ENCODE measurements at places on chromosomes 2 and 18.
A peak's percentile ranks its signal among the peaks of the same experiment; 100 is the strongest.

GRCh38 chr2:207692206-207693065 lies 19.0 kb upstream of the CCNYL1 start:
- DNase-seq: peak; percentile 43

- no peak for DNase-seq
Measured at GRCh38 chr18:8820396-8821082, 115.2 kb downstream of the MTCL1 start.

- DNase-seq: no peak
Measured at GRCh38 chr2:226813148-226813701, 13.6 kb upstream of the IRS1 start.

GRCh38 chr18:29161429-29161828 lies 984.5 kb upstream of the CDH2 start:
- DNase-seq: no peak

DNA sequence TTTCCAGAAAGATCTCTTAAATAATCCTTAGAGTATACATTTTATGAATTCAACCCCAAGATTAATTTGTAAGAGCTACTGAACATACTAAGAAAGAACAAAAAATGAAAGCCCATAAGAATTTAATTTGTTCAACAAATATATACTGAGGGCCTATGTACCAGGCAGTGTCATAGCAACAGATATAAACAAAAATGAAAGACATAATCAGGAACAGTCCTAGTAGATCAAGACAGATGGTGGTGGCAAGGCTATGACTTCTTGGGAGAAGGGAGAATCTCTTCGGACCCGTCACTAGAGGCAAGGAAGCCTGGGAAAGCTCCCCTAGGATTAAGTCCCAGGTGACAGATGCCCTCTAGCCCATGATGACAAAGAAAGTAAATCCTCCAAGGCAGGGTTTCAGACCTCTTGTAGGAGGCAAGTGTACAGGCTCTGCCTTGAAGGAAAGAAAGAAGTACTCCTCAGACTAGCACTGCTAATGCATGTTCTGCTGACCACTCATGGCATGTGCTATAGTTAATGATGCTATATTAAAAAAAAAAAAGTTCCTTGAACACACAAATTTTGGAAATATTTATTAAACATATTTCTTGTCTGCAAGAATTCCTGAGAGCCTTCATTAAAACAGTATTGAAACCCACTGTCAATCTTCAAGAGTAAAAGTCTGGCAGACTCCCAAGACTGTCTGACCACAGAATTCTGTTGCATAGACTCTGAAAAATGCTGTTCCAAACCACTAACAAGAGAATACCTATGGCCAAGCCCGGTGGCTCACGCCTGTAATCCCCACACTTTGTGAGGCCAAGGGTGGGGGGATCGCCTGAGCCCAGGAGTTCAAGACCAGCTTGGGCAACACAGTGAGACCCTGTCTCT lies 31.5 kb downstream of the NOL10 start:
- no peak for DNase-seq

DNA sequence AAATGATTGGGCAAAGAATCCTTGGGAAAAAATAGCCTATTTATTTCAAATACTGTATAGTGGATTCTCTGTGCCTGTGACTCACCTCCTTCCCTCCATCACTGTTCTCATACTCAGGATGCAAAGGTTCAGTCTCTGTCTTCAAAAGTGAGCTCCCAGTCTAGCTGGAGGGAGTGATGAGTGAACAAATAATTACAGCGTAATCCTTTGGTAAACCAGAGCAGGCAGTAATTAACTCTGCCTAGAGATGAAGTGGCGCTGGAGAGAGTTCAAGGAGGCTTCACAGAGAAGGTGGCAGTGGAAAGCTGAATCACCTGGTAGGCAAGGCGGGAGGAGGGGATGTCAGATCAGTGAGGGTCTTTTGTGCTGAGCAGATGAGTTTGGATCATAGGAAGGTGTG lies 6.5 kb downstream of the DGUOK start:
- no peak for DNase-seq

GRCh38 chr2:217691920-217692666 lies 310.7 kb downstream of the TNS1 start:
- no peak for DNase-seq

GRCh38 chr2:70095720-70096670 lies 8.7 kb downstream of the PCBP1 start:
- DNase-seq: no peak

DNA sequence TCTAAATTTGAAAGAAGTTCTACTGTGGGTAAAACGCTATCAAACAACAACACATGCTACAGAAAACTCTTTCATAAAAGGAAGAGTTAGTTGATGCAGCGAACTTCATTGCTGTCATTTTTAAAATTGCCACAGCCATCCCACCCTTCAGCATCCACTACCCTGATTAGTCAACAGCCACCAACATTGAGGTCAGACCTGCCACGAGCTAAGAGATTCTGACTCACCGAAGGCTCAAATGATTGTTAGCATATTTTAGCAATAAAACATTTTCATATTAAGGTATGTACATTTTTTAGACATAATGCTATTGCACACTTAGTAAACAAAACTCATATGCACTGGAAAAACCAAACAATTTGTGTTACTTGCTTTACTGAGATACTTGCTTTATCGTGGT lies 347.1 kb downstream of the CLIP4 start:
- DNase-seq: no peak

DNA sequence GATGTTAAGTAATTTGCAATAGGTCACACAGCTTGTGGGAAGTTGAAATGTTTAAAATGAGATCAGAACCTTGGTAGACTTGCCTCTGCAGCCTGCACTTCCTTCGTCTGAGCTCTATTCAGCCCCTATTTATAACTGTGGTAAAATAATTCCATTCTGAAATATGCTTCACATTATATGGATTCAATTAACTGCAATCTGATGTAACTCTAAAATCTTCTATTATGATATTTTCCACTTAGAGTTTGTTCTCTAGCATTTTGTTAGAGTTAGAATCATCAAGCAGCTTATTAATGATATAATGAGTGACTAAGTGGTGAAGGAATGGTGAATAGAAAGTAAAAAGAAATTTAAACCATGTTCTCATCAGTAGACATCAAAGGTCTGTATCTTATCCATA lies 139.6 kb upstream of the ARHGAP28 start:
- DNase-seq: no peak

DNA sequence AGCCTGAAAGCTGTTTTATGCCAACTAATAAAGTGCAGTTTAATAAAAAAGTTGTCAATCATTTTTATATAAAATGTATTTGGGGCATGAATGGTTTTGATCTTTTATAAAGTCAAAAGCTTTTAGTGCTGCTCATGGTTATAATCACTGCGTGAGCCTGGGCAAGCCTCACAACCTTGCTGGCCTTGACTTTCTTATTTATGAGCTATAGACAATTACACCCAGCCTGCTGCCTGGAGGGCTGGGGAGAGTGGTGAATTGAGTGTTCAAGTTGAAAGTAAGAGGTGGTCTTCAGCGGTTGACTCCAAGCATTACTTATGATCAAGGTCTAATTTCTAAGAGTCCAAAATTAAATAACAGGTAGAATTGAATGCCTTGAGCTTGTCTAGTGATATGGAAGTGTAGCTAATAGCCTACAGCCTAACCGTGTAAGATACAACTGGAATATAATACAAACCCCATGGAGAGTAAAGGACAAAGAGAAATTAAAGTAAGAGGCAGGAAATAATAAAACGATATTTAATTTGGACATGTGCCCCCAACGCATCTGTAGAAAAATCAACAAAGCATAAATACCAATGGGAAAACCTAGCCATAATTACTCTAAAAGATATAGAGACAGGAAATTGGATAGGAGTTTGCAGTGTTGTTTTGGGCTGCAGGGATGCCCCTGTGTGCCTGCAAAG lies 106.0 kb upstream of the CYP1B1 start:
- DNase-seq: no peak

DNA sequence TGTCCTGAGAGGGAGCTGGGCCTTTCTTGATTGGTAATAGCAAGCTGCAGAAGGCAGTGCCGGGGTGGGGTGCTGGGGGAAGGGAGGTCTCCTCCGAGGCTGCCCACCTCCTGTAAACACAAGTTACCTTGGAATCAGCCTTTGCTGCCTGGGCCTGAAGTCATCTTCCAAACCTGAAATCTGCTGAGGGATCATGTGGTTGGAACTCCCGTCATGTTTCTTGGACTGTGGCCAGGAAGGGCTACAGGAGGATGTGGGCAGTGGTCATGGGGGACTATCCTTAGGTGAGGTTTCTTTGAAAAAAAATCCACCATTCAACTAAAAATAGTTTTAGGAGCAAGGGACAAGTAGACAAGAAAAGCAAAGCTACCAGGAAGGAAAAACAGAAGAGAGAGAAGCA lies 74.2 kb downstream of the CDK15 start:
- DNase-seq: no peak

- no peak for DNase-seq
Measured at GRCh38 chr2:18473241-18474181, 86.9 kb downstream of the RDH14 start.

DNA sequence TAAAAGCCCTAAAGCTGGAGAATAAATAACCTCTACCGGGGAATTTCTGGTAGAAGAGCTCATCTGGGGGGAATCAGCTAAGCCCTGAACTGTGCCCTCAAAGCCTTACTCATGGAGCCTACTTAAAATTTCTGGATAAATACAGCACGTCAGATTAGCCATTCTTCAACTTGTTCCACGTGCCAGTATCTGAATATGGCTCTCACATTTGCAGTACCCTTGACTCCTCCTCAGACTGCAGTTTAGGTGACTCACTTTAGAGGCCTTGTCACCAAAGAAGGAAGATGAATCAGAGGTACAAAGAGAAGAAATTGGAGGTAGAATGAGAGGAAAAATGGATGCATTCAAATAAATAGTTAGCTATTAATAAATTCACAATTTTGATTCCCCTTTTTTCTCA lies 34.6 kb upstream of the POTEC start:
- DNase-seq: no peak

DNA sequence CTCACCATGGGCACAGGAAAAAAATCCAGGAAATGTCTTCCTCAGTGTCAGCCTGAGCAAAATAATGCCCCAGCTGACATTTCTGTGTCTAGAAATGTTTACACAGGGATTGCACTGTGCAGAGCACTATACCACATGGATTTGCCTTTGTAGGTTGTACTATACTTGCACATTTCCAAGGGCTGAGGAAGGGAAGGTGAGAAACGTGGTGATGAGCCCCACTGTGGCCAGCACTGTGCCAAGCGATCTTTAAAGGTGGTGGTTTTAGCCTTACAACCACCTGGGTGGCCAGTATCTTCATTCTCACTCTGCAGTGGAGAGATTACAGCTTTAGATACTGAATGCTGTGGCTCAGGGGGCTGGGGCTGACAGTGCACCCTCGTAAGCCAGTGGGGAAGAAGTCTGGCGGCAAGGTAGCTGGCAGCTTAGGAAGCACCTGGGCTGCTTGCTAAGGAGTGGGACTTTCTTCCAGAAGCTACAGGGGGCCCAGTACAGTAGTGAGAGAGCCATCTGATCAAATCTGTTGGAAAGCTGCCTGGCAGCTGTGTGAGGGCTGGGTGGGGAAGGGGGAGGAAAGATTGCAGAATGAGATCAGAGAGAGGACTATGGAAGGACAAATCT lies 81.4 kb upstream of the MSH2 start:
- no peak for DNase-seq

DNA sequence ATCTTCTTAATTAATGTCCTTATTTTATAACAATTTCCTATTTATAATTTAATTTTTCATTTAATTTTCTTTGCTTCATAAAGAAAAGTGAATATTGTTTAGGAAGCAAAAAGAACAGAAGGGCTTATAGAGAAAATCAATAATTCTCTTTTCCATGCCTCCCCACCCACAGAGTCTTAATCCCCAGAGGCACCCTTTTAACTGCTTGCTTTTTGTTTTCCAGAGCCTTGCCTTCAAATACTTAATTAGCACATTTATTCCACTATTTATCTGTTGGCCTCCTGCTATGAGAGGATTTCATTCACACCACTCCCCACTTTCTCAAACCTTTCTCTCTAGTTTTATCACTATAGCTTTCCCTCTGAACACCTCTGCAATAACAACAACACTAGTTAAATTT lies 373.6 kb downstream of the MBD2 start:
- no peak for DNase-seq

DNA sequence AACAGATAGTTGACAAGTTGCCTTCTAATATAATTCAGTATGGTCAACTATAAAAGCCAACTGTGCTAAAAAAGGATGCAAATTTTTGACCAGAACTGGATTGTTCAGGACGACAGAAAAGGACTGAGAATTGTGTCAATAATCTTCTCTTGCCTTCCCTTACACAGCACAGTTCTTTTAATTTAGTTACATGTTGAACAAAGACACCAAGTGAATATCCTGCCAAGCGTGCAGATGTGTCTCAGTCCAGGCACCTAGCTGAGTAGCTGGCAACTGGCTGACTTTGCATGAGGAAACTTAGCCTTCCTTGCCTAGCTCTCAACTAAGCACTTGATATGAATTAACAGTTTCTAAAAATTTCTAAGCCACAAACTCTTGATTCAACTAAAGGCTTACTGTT lies 801.4 kb downstream of the BCL11A start:
- no peak for DNase-seq

DNA sequence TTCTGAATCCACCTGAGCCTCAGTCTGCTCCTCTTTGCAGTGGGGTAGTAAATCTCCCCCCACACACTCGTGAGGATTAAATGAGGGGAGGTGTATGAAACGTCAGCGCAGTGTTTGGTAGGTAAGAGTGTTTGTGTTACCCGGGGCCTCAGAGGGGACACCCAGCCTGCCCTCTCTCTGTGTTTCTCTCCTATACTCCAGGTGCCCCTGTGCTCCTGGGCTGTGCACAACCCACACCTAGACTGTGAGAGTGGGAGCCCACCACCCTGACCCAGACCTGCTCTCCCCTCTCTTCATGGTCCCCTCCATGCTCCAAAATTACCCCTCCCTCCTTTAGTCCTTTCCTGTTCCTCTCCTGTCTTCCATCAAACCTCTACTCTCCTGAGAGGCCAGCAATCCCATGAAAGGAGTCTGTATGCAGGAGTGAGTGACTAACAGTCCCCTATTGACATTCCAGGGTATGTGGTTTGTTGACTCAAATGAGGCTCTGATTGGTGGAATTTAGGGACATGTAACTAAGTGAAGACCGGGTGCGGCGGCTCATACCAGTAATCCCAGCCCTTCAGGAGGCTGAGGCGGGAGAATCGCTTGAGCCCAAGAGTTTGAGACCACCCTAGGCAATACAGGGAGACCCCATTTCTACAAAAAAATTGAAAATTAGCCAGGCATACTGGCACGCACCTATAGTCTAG lies 10.4 kb downstream of the CIB4 start:
- no peak for DNase-seq

- no peak for DNase-seq
Measured at GRCh38 chr2:68722712-68723111, 11.9 kb upstream of the ARHGAP25 start.

DNA sequence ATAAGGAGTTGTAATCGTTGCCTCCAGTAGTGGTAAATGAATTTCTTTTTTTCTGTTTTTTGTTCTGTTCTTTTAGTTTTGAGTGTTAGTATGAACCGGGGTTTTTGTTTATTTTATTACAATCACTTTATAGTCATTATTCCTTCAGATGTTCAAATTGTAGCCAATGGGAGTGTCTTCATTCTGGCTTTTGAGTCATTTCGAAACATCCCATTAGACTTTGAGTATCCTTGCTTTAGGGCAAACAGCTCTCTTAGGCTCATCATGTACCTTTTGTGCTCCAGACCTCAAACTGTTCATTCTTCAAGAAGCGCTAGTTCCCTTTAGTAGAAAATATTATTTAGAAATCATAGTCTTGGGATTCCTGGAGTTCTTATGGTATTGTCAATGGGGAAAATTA lies 54.2 kb upstream of the PAX3 start:
- DNase-seq: no peak

Measured in neural crest cell (in vitro differentiated cells).